ENCODE measurements at places on chromosomes 2 and 18.
A peak's percentile ranks its signal among the peaks of the same experiment; 100 is the strongest.

DNA sequence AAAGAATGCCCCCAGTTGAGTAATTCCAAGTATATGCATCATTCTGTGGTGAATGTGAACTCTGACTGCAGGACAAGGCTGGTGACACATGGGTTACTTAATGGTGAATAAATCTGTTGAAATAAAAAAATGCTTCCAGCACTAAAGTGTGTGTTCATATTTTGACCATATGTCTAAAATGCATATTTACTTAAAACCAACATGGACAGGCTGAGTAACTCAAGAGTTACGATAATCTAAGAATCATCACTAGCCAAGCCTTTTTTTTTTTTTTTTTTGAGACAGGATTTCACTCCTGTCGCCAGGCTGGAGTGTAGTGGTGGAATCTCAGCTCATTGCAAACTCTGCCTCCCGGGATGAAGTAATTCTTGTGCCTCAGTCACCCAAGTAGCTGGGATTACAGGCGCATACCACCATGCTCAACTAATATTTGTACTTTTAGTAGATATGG is 47.1 kb upstream of the CCBE1 start:
- no peak for DNase-seq

DNA sequence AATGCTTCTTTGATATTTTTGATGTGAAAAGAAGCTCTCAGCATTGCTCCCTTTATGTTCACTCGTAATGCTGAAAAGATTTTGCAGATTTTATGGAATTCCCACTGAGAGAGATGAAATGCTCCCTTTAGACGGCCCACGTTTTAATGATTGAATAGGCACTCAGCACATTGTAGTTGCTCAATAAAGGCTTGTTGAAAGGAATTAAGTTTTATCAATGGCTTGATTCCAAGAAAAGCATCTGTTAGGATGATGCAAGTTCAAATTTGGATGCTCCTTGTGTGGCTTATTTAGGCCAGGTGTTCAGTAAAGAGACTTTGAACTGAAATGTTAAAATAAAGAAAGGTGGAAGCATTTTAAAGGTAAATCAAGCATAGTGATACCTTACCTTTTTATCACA is 725.1 kb downstream of the EPHA4 start:
- DNase-seq, result no peak

DNA sequence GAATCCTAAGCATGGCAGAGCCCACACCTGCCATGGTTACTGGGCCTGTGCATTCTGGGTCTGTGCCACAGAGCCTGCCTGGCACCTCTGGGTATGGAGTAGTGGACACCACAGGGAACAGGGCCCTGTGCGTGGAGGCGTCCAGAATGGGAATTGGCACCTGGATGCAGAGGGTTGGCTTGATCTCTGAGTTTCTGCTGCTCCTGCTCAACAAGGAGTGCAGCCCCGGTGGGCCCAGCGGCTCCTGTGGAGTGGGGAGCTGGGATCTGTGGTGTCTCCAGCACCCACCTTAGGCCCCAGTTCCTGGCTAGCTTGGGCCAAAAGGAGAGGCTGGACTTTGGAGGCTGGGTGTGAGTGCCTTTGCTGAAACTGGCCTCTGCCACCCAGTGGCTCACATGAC is 7.9 kb upstream of the ANKRD62 start:
- DNase-seq, result no peak

DNA sequence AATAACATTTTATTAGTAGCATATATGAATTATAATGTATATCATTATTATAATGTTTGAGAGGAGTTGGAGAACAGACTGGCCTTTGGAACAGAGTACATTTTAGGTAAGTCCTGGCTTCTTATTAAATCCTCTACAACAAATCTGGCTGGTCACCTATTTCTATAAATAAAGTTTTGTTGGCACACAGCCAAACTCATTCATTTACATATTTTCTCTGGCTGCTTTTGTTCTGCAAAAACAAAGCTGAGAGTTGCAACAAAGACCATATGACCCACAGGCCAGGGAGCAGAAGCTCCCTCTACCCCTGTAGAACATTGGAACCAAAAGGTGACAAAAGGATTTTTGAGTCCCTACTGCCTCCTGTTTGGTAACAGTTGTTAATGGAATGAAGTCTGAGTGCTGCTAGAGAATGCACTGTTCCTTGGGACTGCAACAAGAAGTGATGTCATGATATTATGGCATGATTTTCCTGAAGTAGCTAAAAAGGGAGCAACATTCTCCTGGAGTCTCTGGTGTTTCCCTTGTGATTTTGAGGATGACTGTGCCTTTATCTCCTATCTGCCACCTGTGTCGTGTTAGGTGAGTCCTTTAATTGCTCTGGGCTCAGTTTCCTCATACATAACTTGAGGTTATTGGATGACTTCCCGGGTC is 22.0 kb upstream of the SP9 start:
- peak; percentile 9 for DNase-seq

GRCh38 chr2:223856021-223856420 is 18.6 kb upstream of the AP1S3 start:
- DNase-seq, result no peak

DNA sequence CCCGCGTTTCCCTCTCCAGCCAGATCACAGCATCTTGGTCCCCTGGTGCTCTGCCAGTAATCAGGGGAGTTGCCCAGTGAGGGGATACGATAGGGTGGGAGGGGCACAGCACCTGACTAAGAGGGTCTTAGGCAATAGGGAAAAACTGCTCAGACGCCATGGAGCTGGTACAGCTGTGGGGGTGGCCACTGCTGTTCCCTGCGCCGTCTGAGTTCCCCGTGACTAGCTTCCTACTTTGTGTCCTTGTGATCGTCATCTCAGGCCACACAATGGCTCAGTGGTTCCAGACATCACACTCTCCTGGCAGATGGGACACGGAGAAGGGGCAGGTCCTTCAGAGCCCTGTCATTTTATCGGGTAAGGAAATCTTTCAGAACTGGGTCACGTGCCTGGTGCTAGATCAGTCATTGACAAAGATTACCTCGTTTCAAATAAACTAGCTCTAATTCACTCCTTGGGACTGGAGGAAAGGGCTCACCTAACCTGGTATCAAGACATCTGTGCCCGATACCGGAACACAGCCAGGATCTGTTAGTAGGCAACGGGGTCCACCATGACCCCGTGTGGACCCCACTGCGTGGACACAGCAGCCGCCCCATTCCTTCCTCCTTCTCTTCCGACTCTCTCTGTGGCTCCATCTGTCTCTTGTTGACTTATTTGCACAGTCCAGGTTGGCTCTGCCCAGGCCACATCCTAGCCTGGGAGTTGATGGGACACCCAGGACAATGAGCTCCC is 101.6 kb downstream of the PTGR3 start:
- no peak for DNase-seq

- DNase-seq, result peak; percentile 44
Measured at GRCh38 chr2:86633155-86633651, 9.5 kb upstream of the RNF103 start.

GRCh38 chr2:29455200-29455860 is 340.1 kb downstream of the CLIP4 start:
- no peak for DNase-seq

- no peak for DNase-seq
Measured at GRCh38 chr2:123928358-123928757, 96.7 kb upstream of the CNTNAP5 start.

- DNase-seq, result no peak
Measured at GRCh38 chr2:200479692-200480265, 30.1 kb downstream of the KCTD18 start.

DNA sequence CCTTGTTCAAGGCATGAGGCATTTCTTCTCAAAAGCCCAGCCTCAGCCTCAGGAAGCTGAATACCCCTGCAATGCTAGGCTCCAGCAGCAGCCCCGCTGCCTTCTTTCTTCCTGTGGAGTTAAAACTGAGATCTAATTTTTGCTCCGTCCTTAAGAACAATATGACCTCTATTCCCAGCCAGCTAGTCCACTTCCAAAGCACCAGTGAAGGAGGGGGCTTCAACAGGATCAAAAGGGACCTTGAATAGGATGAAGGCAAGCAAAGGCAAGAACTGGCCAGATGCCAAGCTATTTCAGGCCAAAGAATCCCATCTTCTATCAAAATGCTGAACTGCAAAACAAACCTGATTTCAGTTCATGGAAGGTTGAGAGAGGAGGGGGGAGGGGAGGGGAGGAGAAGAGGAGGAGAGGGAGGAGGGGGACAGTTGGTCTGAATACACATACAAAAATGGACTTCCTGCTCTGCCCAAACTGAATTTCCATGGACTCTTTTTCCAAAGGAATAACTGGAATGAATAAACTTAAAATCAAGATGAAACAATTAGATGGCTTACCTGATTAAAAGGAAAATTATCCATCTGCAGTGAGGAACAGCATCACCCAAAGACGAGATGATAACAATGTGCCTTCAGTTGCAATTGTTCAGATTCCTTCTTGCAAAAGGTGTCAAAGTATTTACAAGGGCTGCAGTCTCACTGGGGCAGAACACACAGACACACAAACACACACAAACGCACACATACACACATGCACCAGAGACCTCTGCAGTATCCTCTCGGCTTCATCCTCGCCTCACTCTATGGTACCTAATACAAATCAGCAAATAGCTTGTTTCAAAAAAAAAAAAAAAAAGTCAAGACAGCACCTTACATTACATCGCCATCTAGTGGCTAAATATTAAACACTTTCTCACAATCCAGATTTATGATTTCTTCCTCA is at the start of gene SCN1A:
SCN1A (minus strand) TSS at position 804 of the 939 bp plus-strand sequence. CDS start 54,399 bp downstream, outside the sequence.
- peak; percentile 81 for DNase-seq

DNA sequence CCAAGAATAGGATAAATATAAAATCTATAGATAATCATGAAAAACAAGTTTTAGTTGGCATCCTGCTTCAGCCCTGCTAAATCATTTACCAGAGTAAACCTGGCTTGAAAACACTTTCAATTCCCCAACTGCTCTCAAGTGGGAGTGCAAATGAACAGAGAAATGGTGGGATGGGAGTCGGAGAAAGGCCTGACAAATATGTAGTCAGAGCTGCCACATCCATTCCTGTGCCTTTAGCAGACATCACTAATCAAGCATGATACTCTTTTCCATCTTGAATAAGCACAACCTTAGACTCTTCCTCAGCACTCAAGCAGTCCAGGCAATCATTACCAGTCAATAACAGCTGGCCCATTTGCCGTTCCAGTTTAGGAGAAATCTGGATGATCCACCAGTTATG is 101.3 kb downstream of the ANKRD44 start:
- peak; percentile 15 for DNase-seq

GRCh38 chr2:134220344-134220974 is 33.4 kb upstream of the MGAT5 start:
- DNase-seq, result peak; percentile 18

DNA sequence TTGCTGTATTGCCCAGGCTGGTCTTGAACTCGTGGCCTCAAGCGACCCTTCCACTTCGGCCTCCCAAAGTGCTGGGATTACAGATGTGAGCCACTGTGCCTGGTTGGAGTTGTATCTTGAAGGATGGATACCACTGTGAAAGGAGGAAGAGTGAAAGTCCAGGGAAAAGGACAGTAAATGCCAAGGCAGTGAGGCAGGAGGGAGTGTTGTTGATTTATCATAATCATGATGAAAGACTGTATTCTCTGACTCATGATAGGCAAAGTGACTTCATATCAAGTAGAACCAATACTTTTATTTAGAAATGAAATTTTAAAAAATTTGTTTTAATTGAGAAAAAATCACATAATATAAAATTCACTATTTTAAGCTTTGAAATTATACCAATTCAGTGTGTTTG is 162.3 kb downstream of the ARHGAP28 start:
- no peak for DNase-seq

GRCh38 chr18:7772951-7773350 is 205.8 kb downstream of the PTPRM start:
- DNase-seq, result no peak

GRCh38 chr18:568731-569130 is 11.4 kb upstream of the CETN1 start:
- DNase-seq, result no peak

DNA sequence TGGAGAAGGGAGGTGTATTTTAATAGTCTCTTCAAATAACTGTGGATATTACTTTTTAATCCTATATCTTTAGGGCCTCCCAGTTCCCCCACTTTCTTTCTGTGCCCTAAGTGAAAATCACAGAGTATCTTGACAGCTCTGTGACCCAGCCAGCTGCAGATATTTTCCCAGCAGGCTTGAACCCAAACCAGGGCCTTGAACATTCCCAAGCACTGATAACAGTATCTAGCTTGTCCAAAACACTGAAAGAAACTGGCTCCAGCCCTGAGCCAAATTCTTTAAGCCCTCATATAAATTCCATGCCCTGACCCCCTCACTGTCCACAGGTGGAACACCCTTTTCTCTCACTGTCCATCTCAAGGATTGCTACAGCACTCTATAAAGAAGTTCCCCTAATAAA is 388.1 kb upstream of the CHAC2 start:
- no peak for DNase-seq

DNA sequence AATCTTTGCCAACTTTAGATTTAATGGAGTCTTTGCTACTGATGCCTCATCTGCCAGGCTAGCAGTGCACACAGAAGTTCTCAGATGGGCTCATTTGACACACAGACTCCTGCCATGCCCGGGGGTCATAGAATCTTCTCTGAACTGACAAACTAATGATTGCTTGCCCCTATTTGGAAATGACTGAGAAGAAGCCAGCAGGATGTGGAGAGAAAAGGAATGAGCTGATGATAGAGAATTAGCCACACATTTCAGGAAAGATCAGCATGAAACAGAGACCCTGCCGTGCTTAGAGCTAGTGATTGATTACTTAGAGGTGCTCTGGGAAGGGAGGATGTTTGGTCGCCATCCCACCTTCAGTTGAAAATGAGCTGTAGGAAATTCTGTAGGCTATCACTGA is 178.5 kb downstream of the TPGS2 start:
- no peak for DNase-seq

- no peak for DNase-seq
Measured at GRCh38 chr2:83058683-83059082, 1400.4 kb downstream of the SUCLG1 start.

- DNase-seq, result no peak
Measured at GRCh38 chr2:128755695-128756364, 437.2 kb upstream of the HS6ST1 start.

GRCh38 chr2:36367895-36368353 is 12.3 kb downstream of the CRIM1 start:
- DNase-seq, result no peak

- DNase-seq, result no peak
Measured at GRCh38 chr18:43222501-43222900, 54.8 kb downstream of the SYT4 start.

- no peak for DNase-seq
Measured at GRCh38 chr18:48922226-48922800, 28.5 kb downstream of the SMAD7 start.

GRCh38 chr18:59275406-59275949 is 2.2 kb upstream of the RAX start:
- no peak for DNase-seq

- no peak for DNase-seq
Measured at GRCh38 chr2:238281826-238282480, 6.5 kb downstream of the PER2 start.

GRCh38 chr2:69260666-69261065 is 126.4 kb downstream of the GFPT1 start:
- no peak for DNase-seq

GRCh38 chr2:195779491-195779890 is 122.5 kb downstream of the SLC39A10 start:
- peak; percentile 17 for DNase-seq

- no peak for DNase-seq
Measured at GRCh38 chr18:3803350-3803749, 353.4 kb downstream of the TGIF1 start.
